Articular chondrocyte of knee joint (primary cell): ENCODE measurements at places on chromosomes 6 and 20. TPM values are rescaled to one million over a fixed set of nuclear protein-coding genes. Genes with fewer than 3 reads are reported as not detected.

SAPCD1 gene
- 0.54 and 1.4 TPM in 2 replicates for total RNA-seq

BHLHE23 gene
- total RNA-seq: not detected in 2 replicates

TRIM15 gene
- not detected in 2 replicates for total RNA-seq

ELOVL4 gene
- total RNA-seq: 12.3 and 13.4 TPM in 2 replicates

STX11 gene
- total RNA-seq: 0.91 and 1.5 TPM in 2 replicates

NTSR1 gene
- not detected in 2 replicates for total RNA-seq

PHACTR1 gene
- total RNA-seq: 6.0 and 12.2 TPM in 2 replicates

ACAT2 gene
- 16.3 and 19.7 TPM in 2 replicates for total RNA-seq

RBBP8NL gene
- not detected in 2 replicates for total RNA-seq

TNF gene
- not detected in 2 replicates for total RNA-seq

HFE gene
- total RNA-seq: 15.4 and 20.3 TPM in 2 replicates

TRIM40 gene
- not detected in 2 replicates for total RNA-seq

CCN5 gene
- 21.1 and 76.7 TPM in 2 replicates for total RNA-seq

TP53TG5 gene
- not detected in 2 replicates for total RNA-seq

CDSN gene
- not detected in 2 replicates for total RNA-seq

OTOR gene
- total RNA-seq: not detected in 2 replicates

PPP1R3G gene
- total RNA-seq: 2.1 and 2.2 TPM in 2 replicates

GSTA3 gene
- total RNA-seq: not detected in 2 replicates

KCNK5 gene
- total RNA-seq: 0.65 and 0.76 TPM in 2 replicates

HMGCLL1 gene
- 0.13 TPM in 1 of 2 replicates, not detected in the other for total RNA-seq

PPIL6 gene
- 3.9 and 6.2 TPM in 2 replicates for total RNA-seq

DEK gene
- total RNA-seq: 105 and 107 TPM in 2 replicates
